ENCODE measurements at places on chromosomes 16 and 17.

GRCh38 chr17:17556671-17557070, 34.8 kb downstream of the PEMT start:
- DNase-seq = no peak

- DNase-seq = no peak
Measured at GRCh38 chr16:19835968-19836421, 48.7 kb downstream of the GPRC5B start.

DNA sequence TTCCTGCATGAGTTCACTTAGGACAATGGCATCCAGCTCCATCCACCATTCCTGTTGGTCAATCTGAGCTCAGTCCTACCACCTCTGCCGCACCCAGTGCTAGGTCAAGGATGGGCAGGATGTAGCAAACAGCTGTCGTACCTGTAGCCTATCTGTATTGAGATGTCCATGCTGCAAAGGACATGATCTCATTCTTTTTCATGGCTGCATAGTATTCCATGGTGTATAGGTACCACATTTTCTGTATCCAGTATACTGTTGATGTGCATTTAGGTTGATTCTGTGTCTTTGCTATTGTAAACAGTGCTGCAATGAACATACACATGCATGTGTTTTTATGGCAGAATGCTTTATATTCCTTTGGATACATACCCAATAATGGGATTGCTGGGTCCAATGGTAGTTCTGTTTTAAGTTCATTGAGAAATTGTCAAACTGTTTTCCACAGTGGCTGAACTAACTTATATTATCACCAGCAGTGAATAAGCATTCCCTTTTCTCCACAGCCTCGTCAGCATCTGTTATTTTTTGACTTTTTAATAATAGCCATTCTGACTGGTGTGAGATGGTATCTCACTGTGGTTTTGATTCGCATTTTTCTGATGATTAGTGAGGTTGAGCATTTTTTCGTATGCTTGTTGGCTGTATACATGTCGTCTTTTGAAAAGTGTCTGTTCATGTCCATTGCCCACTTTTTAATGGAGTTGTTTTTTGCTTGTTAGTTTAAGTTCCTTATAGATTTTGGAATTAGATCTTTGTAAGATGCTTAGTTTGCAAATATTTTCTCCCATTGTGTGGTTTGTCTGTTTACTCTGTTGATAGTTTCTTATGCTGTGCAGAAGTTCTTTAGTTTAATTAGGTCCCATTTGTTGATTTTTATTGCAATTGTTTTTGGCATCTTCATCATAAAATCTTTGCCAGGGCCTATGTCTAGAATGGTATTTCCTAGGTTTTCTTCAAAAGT, 7.2 kb upstream of the MRTFB start:
- no peak for DNase-seq

DNA sequence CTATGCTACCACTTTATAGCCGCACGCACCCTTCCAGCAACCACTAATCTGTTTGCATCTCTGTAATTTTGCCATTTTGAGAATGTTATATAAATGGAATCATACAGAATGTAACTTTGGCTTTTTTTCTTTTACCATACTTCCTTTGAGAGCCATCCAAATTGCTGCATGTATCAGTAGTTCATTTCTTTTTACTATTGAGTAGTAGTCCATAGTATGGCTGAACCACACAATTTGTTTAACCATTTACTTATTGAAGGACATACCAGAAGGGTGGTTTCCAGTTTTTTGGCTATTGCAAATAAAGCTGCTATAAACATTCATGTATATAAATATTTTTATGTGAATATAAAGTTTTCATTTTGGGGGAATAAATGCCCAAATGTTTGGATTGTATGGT, 8.8 kb downstream of the TENT4B start:
- no peak for DNase-seq

DNA sequence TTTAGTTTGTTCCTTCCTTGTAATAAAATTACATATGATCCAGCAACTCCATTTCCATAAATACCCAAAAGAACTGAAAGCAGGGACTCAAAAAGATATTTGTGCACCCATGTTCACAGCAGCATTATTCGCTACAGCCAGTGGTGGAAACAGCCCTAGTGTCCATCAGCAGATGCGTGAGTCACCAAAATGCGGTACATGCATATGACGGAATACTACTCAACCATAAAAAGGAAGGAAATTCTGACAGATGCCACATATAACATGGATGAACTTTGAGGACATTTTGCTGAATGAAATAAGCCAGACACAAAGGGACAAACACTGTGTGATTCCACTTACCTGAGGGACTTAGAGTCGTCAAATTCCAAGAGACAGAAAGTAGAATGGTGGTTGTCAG, 9.1 kb upstream of the SLC47A2 start:
- DNase-seq = no peak

DNA sequence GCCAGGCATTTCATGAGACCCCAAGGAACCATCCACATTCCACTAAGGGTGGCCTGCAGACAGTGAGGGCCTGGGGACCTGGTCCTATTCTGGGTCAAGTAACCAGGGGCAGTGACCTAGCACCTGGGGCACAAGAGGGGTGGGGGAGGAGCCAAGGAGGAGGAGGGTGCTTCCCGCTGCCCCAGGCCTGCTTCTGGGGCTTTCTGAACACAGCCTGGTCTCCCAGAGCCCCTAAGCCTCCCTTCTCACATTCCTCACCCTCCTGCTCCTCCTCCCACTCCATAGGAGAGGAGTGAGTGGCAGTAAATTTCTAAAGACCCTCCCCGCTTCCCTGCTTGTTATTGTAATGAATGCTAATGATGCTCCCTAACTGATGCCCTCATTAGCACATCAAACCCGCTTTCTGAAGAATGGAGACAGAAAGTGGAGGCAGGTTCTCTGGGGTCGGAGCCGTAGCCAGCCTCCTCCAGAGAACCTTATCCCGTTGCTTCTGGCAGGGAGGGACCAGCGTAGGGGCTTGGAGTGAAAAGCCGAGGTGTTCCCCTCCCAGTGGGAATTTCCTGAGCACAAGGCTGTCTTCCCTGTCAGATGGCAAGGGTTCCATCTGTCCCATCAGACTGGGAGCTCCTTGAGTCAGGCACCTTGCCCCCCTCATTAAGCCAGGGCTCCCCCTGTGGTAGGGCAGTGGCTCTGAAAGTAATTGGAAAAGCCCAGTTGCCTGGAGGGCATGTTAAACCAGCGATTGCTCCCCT, 3.7 kb upstream of the SRCIN1 start:
- DNase-seq = no peak

GRCh38 chr17:77371117-77371887, 230.5 kb downstream of the SEC14L1 start:
- no peak for DNase-seq

GRCh38 chr17:37191219-37191618, 184.6 kb upstream of the C17orf78 start:
- DNase-seq = no peak

GRCh38 chr17:9893411-9894012, 11.6 kb downstream of the RCVRN start:
- DNase-seq = no peak

DNA sequence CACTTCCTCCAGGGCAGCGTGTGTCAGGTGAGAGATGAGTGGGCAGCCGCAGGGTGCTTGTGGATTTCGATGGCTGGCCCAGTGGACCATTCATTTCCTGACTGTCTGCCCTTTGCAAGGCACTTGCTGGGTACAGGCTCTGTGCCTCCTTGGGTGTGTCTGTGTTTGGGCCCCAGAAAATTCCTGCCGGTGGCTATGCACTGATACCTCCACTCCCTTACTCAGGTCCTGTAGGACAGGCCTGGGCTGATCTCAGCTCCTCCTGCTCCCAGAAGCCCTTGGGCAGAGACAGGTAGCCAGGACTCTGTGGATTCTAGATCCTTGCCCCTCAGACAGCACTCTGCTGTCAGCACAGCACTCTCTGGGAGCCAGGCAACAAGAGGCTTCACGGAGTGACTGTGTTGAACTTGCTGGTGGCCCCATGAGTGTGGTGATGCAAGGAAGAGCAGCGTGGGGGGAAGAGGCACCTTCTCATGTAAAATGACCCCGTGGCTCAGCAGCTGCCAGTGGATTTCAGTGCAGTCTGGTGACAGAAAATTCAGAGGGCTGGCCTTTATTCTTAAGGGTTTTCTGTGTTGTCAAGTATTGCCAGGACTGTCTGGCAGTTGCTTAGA, 29.0 kb downstream of the PGS1 start:
- DNase-seq = no peak

DNA sequence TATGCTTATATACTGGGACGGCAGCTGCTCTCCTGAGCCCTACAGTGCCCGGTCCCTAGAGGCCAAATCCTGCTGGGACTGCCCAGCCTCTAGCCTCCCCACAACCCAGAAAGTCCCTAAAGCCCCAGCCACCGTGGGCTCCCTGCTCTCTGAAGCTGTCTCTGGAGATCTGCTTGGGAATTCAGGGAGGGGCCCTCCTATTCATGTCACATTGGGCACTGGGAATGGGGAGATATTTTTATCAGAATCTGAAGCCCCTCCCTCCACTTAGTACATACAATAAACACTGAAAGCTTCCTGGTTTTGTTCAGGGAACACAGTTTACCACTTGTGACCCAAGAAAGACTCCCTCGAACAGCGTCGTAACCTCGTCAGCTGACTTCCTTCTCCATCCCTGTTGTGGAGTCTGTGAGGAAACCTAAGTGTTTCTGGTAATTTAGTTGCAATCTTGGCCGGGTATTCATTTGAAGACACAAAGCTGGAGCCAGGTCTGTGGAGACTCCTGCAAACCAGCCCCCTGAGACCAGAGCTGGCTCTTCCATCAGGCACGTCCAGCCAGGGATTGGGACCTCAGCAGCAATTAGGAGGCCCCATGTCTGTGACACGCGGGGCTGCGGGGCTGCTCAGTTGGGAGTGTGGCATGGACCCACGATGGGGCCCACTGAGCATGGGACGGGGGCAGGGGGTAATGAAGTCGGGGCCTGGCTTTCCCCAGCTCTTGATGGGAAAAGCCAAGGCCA, 38.5 kb downstream of the PGS1 start:
- DNase-seq = no peak

- DNase-seq = no peak
Measured at GRCh38 chr16:11536104-11536866, 50.4 kb downstream of the LITAF start.

DNA sequence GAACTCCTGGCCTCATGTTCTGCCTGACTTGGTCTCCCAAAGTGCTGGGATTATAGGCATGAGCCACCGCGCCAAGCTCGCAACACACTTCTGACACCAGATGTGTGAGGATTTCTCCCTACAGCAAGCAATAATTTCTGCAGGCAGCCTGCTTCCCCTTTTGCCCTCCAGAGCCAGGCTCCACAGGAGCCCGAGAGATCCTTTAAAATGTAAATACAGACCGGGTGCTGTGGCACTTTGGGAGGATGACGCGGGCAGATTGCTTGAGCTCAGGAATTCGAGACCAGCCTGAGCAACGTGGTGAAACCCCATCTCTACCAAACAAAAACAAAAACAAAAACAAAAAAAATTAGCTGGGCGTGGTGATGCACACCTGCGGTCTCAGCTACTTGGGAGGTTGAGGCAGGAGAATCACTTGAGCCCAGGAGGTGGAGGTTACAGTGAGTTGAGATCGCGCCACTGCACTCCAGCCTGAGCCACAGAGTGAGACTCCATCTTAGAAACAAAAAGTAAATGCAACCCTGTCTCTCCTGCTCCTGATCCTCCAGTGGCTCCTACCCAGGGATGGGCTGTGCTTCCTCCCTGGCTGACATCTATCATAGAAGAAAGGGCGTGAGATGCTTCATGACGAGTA, 14.7 kb downstream of the C16orf96 start:
- no peak for DNase-seq

- no peak for DNase-seq
Measured at GRCh38 chr17:63754046-63754445, 12.4 kb upstream of the STRADA start.

- no peak for DNase-seq
Measured at GRCh38 chr17:49210158-49211029, at the start of the genes ABI3 and GNGT2. Gene ABI3 (plus strand): TSS chr17:49210707. CDS start chr17:49210725, 18 bp downstream. Gene GNGT2 (minus strand): TSS chr17:49210574. CDS start chr17:49207422, 3,152 bp downstream.

DNA sequence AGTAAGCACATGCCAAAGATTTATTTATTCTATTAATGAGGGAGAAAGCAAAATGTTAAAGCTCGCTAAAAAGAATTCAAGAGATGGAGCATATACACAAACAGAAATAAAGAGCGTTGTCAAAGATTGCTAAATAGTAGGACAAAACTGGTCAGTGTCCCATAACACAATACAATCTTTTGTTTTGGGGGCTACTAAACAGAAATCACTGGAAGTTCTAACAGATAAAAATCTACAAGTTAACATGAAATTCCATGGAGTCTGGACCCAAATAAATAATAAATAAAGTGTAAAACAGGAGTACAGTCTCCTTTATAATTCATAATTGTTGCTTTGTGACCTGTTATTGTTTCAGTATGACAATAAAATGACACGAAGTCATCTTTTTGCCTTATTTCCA, 115.2 kb upstream of the CNTNAP4 start:
- DNase-seq = no peak
